ENCODE measurements at places on chromosomes 5 and 9.
A peak's percentile ranks its signal among the peaks of the same experiment; 100 is the strongest.

GRCh38 chr5:24598956-24599355 is 45.8 kb downstream of the CDH10 start:
- no peak for DNase-seq

GRCh38 chr5:169408731-169409130 is 107.8 kb upstream of the SLIT3 start:
- peak; percentile 55 for DNase-seq

DNA sequence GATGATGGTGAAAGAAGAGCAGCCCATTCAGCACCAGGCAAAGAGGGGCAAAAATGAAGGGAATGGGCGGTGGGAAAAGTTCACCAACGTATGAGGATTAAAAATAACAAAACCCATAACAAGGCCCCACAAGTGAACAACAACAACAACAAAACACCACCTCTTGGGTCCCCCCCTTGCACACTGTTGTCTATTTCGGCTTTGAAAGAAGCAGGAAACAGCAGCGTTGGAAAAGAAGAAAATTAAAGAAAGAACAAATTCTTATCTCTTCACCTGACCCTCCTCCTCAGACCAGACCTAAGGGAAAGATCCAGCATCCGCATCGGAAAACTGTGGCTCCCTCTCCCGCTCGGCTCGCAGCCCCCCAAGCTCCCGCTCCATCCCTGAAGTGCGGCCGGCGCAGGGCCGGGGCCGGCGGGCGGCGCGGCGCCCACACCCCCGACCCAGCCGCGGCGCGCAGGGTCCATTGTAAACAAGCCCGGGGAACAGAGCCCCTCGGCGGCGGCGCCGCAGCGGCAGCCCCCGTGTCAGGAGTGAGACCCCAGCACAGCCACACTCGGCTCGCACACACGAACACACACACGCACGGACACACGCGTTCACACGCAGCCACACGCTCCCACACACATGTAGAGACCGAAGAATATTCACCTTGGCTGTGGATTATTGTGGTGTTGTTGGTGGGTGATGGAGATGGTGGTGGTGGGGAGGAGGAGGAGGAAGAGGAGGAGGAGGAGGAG is 535 bp downstream of the RFX3 start:
- no peak for DNase-seq

GRCh38 chr5:94705427-94705826 is 87.0 kb downstream of the SLF1 start:
- peak; percentile 54 for DNase-seq

DNA sequence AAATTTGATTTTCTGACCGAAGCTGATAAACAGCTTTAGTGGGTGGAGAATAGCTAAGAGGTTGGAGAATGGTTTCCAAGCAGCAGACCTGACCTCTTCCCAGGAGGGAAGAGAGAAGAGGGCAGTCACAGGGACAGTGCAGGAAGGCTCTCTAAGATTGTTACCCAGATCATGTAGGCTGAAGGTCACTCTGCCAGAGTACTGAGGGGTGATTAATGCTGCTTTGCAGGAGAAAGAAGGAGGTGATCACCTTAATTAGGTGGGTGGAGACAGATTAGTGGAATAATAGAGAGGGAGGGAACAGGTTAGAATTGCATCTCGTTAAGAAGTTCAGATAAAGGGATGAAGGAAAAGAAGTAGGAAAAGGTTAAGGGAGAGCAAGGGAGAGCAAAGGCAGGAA is 440.5 kb downstream of the BRINP1 start:
- no peak for DNase-seq

Data from HCEC 1CT (cell line).